GM18507 (cell line): ENCODE measurements at places on chromosomes 2 and 18.

GRCh38 chr2:4618630-4619228 lies 915.4 kb downstream of the DCDC2C start:
- no peak for DNase-seq

DNA sequence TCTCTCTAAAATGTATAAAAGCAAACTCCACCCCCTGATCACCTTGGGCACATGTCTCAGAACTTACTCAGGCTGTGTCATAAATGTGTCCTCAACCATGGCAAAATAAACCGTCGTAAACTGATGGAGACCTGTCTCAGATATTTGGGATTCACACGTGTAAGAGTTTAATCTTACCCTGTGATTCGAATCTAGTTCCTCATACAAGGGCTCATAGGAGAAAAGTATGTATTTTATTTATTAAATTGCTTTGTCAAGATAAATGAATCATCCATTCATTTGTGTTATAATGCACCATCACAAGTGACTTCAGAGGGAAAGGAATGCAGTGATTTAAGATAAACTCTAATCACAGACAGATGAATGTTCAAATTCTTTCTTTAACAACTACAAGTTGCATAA lies 712.5 kb upstream of the LRATD1 start:
- DNase-seq, result no peak

GRCh38 chr2:163157891-163158496 lies 319.4 kb upstream of the KCNH7 start:
- DNase-seq, result no peak

DNA sequence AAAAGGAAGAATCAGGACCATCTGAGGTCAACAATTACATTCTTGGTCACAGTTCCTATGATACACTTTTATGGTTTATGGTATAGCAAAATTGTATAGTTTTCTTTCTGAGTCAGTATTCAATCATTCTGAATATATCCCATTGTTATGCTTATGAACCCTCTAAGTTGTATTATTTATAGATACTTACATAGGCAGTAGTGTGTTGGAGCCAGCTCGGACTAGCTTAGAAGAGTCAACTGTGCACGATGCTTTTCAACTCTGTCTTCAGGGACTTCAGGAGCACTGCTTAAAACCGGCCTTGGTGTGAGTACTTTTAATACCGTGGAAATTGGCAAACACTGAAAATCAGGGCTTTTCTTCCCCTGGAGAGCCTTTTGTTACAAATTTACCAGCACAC lies 215.7 kb downstream of the IKZF2 start:
- DNase-seq, result no peak

GRCh38 chr2:102622646-102623045 lies 3.3 kb downstream of the SLC9A2 start:
- DNase-seq, result no peak

DNA sequence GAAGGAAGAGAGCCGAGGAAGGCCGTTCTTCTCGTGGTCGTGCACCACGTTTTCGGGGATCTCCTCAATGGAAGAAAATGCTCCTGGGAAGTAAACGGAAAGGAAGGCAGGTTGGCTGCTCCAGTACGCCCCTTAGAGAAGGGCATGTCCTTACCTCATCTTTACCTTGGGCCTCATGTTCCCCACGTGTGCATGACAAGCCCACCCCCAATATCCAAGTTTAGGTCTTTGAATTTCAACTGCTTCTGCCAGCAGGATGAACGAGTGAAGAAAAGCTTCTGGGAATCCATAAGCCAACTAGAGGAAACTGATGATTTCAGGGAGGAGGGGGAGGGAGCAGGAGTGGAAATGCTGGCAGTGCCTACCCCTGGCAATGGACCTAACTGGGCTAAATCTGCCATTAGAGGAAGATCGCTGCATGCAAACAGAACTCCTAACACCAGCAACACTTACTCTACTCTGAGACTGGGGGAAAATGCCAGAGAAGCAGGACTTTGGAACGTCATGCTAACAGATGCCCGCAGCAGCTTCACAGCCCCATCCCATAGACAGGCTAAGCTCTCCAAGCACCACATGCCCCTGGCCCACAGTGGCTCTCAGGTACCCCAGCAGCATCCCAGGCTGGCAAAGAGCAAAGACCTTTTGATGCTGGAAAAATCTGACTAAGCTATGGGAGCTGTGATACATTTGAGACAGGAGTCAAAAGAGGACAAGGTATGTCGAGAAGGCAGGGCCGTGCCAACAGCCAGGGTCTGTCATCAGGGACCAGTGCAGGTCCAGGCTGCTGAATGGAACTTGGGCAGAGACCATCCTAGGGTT lies 21.7 kb downstream of the CHST10 start:
- DNase-seq, result no peak

DNA sequence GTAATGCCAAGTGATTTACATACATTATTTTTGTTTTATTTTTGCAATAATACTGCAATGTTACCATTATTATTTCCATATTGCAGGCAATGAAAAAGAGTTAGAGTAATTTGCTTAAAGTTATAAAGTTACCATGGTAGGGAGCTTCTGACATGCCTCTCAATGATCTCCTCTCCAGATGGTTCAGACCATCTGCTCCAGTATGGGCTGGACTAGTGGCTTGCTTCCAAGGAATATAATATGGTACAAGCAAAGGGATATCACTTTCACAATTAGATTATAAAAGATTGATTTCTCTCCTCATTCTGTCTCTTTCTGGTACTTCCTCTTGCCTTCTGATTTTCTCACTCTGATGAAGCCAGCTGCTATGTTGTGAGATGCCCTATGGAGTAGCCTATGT lies 245.4 kb downstream of the INSIG2 start:
- DNase-seq, result no peak

- DNase-seq, result no peak
These were observed 22.8 kb downstream of the CCNYL1 start for GRCh38 chr2:207734264-207734635.

- no peak for DNase-seq
These were observed 249.4 kb upstream of the KLHL29 start for GRCh38 chr2:23135481-23136100.

DNA sequence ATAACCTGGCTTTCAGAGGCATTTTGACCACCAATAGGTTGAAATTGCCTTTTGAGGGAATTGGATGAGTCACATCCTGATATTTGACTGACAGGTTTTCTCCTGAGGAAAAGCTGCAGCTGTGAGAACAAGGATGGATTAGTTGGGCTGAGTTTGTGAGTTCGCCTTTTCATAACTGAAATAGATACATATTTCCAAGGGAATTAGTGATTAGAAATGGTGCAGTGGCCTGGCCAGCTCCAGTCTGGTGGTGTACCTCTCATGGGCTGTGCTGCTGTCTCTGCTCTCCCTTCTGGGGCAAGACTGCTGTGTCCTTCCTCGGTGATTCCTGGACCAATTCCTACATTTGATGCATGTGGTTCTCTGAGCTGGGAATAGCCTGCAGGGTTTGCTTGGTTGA lies 341.3 kb downstream of the TSN start:
- DNase-seq, result no peak

DNA sequence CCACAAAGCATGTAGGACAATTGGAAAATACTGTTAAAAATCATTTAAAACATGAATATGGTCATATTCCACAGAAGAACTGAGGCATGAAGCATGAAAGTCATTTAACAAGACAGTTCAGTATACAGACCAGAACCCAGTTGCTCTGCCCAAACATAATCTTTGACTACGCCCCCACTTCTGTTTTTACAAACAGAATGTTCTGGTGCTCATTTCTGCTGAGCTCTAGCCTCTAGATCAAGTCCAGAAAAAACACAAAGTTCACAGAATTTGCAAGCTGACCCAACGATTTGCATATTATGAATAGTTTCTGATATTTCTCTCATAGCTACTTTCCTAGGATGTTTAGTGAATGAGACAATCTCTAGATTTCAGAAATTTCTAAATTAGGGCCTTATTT lies 424.9 kb downstream of the PID1 start:
- no peak for DNase-seq

GRCh38 chr18:45849529-45849928 lies 24.1 kb downstream of the SIGLEC15 start:
- no peak for DNase-seq

- no peak for DNase-seq
These were observed 46.0 kb downstream of the CCDC195 start for GRCh38 chr2:224670203-224670602.

GRCh38 chr2:2325516-2325915 lies 5.6 kb downstream of the MYT1L start:
- no peak for DNase-seq

DNA sequence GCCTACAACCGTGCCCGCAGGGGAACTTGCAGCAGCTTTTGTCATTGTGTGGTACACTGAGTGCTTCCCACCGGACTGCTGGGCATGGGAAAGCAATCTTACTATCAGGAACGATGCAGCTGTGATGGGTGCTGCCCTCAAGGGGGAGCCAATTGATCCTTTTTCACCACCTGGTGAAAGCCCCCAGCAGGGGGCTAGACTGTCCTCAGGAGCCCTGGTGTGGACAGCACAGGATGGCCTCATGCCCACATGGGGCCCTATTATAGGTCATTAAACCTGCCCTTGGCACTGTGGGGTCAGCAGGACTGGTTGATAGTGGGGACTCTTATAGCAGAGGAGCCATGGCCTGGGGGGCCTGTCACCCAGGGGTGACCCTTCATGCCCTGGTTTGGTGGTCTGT lies 172.2 kb downstream of the GLI2 start:
- DNase-seq, result no peak
